ENCODE measurements at places on chromosomes 1 and 21.

GRCh38 chr1:23751050-23751814 is 8.0 kb downstream of the ELOA start:
- no peak for DNase-seq

DNA sequence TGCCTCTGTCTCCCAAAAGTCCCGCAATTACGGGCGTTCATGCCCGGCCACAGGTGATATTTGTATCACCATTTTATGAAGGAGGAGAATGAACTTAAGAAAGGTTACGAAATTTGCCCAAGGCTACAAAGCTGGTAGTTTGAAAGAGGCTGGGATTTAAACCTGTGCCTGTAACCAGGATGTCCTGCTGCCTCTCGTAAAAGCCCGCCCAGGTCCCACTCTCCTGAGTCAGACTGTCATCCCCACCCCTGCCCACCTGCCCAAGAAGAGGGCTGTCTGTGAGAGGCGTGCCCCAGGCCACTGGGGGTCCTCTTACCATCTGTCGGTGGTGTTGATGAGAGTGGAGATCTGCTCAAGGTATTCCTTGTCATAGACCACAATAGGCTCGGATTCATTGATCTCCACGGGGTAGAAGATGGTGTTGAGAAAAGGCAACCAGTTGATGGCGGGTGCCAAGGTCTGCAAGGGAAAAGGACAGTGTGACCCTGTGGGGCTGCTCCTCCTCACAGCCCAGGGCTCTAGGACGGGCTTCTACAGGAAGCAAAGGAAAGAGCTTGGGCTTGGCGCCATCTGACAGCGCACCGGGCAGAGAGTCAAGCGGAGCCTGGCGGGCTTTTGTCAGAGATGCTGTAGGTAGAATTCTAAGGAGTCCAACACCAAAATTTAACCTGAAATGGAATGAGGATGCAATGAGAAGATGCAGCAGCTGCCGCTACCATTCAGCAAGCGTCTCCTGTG is 43.2 kb downstream of the ECE1 start:
- no peak for DNase-seq

GRCh38 chr1:242673652-242674051 is 149.2 kb upstream of the PLD5 start:
- DNase-seq = no peak

GRCh38 chr1:69055194-69055593 is 512.5 kb upstream of the LRRC7 start:
- DNase-seq = no peak

- DNase-seq = no peak
Observed at GRCh38 chr1:49251019-49251784, 474.5 kb upstream of the BEND5 start.

DNA sequence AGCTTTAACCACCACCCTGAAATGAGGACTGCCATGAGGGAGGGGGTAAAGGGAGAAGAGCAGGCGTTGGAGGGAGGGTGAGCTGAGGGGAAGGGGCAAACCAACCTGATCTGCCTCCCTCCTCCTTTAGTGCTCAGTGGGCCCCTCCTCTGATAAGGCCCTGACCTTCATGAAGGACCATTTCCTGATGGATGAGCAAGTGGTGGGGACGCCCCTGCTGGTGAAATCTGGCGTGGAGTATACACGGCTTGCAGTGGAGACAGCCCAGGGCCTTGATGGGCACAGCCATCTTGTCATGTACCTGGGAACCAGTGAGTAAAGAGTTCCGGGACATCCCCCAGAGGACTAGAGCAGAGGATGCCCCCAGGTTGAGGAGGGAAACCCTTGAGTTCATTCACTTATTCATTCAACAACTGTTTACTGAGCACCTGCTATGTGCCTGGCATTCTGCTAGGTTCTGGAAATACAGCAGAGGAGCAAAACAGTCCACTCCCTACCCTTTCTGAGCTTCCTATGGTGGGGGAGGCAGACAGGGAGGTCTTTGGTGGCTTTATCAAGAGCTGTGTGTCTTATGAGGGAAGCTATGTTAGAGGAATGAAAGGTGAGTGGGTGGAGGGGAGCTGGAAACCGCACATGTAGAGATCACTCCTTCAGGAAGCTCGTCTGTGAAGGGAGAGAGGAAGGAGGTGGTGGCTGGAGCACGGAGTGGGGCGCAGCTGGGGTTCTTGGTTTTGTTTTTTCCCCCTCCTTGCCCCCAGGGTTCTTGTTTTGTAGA is 19.5 kb downstream of the SEMA4A start:
- DNase-seq = no peak

DNA sequence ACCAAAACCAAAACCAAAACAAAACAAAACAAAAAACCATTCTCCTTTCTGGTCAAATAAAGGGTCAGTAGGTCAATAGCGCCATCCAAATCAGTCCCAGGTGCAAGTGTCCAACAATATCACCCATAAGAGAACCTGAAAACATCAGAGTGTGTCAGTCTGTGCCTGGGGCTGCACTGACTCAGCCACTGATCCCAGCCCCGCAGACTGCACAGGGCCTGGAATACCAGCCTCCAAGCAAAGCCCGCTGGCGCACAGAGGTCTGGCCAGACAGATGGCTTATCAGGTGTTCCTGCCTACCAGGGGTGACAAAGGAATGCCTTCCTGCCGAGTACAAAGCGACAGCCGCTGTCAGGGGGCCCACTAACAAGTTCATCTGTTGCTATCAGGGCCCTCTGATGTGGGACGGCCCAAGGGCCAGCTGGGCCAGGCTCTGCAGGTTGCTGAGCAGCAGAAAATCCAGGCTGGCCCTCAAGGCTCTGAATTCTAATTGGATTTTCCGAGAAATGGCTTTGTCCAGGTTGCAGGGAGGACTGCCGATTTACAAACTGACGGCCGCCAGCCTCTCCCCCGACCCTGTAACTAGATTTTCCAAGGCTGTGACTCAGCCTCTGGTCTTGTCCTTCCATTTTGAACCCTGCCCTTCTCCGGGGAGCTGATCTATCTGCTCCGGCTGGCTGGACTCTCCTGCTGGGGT is 13.7 kb upstream of the TMEM51 start:
- no peak for DNase-seq

DNA sequence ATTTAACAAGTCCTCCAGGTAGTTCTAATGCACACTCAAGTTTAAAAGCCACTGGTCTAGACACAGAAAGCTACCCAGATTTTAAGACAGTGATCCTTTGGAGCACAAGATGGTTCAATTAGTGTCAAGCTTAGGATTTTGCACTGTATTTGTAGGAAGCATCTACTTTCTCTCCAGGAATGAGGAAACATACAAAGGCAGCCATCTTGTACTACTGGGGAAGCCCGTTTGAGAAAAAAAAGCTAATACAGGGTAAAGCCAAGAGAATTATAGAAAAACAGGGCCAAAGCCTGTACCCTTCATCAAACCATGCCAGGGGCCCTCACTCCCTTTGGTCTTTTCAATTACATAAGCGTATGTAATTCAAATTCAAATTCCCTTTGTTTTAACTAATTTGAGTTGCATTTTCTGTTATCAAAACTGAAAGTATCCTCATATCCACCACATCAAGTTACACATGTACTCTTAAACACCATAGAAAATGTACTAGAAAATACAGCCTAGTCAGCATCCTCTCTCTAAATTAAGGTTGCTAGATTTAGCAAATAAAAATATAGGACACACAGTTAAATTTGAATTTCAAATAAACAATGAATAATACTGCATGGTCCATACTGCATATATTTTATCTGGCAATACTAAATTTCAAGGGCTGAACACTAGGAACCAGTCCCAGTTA is 17.4 kb downstream of the PIK3R3 start:
- no peak for DNase-seq

Data from NCI-H187 (cell line).